Activated CD4-positive, alpha-beta memory T cell treated with anti-CD3 and anti-CD28 coated beads, Interleukin-2, amount 10 ng/mL, durations not matched to agents 7 days and 5 days (primary cell): ENCODE measurements at places on chromosomes 2 and 18.

GRCh38 chr18:27206411-27206810 is 21.3 kb upstream of the CHST9 start:
- no peak for DNase-seq

DNA sequence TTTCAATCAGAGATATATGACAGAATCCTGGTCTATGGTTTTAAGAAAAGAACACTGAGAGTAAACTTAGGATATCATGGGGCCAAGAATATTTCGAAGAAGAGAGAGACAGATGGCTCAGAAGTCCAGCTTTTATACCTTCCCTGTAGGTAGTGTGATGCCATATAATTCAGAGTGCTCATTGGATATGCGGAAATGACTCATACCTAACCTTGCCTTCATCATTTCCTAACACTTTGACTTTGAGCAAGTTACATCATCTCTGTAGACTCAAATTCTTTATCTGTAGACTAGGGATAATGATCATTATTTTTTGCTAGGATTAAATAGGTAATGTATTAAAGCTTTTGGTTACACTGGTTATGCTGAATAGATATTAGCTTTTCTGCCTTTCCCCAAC is 461.6 kb upstream of the CNTNAP5 start:
- DNase-seq, result no peak

GRCh38 chr2:163828771-163829170 is 93.0 kb upstream of the FIGN start:
- no peak for DNase-seq

DNA sequence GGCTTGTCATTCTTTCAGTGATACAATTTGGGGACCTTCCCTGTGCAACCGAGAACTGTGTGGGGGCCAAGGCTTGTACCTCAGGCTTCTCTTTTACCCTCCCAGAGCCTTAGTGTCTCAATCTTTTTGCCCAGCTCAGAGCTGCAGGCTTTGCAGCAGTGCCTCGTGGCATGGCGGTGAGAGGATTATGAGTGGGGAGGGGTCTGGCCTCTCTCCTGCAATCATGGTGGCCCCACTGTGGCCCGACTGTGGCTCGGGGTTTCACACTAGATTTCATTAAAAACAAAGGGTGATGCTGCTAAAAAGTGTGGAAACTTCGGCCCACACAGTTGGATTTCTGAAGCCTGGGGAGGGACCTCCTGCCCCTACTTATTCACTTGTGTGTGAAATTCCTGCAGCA is 75.5 kb downstream of the CAPN13 start:
- no peak for DNase-seq

DNA sequence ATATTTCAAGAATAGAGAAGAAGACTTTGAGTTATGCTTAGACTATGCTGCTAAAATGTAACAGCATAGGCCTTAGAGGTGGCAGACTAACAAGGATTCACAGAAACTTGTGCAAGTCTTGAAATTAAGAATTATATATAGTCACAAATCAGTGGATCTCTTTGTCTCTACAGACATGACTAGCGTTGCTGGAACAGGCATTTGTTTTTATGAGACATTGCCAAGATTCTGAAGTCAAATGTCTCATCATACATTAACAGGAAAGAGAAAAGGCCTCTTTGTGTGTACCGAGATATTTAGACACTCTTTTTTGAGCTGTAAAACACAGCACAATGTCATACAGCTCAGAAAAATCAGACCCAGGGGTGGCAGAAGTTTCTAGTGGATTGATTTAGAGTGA is 207.1 kb downstream of the TMX3 start:
- DNase-seq, result no peak

- no peak for DNase-seq
These were observed 146.5 kb downstream of the NCKAP5 start for GRCh38 chr2:133421516-133422324.

GRCh38 chr2:195451160-195451559 is 205.9 kb upstream of the SLC39A10 start:
- no peak for DNase-seq

- DNase-seq, result no peak
These were observed 866 bp downstream of the CWC22 start for GRCh38 chr2:180006231-180006630.

GRCh38 chr2:123095219-123095835 is 929.8 kb upstream of the CNTNAP5 start:
- DNase-seq, result no peak

GRCh38 chr2:172465417-172466334 is 38.3 kb downstream of the ITGA6 start:
- peak; percentile 78 for DNase-seq

DNA sequence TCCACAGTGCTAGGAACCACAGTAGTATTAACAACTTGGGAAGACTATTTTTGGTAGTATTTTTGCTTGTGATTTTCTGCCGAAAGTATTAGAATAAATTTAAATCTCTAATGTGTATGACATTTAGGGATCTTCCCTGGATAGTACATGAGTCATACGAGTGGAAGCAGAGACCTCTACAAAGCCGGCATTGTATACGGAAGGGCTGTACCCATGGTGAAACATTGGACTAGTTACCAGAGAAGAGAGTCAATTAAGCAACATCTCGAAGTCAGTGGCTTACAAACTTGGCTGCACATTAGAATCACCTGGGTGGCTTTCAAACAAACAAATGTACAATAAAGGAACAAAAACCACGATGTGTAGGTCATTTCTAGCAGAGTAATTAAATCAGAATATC is 1131.7 kb upstream of the LRRTM1 start:
- no peak for DNase-seq

- DNase-seq, result no peak
These were observed 32.6 kb downstream of the CNGA3 start for GRCh38 chr2:98378901-98379300.

DNA sequence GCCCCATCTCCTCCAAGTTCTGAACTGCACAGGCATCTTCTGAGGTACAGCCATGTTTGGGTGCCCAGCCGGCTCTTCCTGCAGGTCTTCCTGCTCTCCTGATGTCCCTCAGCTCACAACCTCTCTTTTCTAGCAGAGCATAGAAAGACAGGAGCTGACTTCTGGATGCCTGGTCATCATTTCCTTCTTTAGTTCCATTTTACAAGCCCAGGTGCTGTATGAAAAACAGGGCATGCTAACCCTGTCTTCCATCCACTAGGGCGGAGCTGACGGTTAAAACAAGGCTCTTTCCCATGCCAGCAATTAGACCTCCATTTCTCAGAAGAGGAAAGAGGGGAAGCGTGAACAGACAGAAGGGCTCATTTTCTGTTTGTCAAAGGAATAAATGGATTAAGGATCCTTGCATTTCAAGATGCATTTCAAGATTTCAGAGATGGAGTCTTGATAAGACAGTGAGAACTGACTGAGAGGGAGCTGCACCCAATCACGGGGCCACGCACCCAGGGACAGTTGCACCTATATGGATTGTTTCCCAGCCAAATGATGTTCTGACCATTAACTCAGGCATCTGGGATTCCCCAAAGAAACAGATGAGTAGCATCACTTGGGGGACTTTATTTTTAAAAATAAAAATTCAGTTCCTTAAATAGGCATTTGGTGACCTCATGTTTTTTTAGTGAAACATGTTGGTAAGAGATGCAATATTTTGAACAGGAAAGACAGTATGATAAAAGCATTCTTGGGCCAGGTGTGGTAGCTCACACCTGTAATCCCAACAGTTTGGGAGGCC is 45.8 kb upstream of the EML6 start:
- DNase-seq, result no peak

- no peak for DNase-seq
These were observed 89.7 kb downstream of the FARSB start for GRCh38 chr2:222566229-222566628.

DNA sequence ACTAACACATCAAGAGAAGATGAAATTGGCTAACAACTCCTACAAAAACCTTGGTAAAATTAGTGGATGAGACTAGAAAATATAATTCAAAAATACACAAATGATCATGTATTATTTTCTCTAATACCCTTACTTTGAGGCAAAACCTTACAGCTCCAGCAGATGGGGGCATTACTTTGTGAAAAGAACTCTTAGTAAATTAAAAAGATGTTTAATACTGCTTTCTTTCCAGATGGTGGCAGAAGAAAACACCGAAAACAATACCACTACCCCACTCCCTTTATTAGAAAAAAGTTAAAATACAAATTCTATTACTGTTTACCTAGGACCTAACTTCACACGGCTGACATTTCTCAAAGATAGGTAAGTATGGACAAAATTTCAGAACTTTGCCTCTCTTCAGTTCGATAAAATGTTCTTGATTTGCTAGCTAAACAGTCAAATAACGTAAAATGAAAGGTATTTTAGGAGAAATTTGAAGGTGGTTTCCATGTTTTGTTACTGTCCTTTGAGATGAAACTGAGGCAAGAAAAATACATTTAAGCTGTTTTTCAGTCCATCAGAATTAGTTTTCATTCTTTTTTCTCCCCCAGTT is 30.6 kb downstream of the ORC4 start:
- DNase-seq, result no peak

- DNase-seq, result no peak
These were observed 154.5 kb downstream of the AGPS start for GRCh38 chr2:177547122-177547521.

DNA sequence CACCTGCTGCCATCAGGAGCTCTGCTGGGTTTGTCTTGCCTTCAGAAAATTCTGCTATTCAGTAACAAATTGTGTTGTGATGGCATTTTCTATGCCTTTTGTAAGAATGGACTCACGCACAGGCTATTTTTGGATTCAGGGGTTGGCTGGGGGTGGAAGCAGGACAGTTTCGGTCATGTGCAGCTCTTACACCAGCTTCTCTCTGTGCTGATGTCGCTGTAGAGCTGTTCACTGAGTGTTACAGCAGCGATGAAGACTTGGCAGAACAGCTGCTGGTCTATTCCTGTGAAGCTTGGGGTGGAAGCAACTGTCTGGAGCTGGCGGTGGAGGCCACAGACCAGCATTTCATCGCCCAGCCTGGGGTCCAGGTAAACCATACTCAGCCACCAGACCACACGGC is 49.2 kb downstream of the TRPM8 start:
- DNase-seq, result no peak

GRCh38 chr2:216693414-216694080 is 1.8 kb downstream of the IGFBP5 start:
- no peak for DNase-seq

DNA sequence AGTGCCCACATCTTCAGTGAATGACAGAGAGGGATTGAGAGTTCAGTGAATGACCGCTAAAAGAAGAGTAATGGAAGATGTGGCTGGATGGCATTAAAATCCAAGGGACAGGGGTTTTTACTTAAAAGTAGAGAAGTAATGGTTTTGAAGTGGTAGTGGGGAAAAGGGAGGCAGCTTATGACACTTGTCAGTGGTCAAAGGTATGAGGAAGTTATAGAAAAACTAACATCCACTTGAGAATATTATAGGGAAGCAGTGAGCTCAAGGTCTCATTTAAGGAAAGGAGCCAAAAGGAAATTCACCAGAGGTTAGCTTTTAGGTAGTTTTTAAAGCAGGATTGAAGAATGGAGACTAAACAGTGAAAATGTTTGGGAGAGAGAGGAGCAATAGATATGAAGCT is 24.3 kb downstream of the CDK15 start:
- no peak for DNase-seq

- DNase-seq, result no peak
These were observed 559.7 kb downstream of the ZEB2 start for GRCh38 chr2:143960177-143960576.

- no peak for DNase-seq
These were observed 245.3 kb downstream of the XIRP2 start for GRCh38 chr2:167133614-167134013.

- DNase-seq, result no peak
These were observed 14.8 kb downstream of the COL5A2 start for GRCh38 chr2:189164746-189165145.

DNA sequence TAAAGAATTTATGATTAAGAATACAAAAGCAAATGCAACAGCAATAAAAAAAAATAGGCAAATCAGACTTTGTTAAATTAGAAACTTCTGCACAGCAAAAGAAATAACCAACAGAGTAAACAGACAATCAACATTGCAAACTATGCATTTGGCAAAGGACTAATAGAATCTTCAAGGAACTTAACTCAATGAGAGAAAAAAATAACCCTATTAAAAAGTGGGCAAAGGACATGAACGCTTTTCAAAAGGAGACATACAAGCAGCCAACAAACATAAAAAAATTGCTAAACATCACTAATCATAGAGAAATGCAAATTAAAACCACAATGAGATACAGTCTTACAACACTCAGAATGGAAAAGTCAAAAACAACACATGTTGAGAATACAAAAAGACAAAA is 166.0 kb upstream of the DSEL start:
- no peak for DNase-seq

DNA sequence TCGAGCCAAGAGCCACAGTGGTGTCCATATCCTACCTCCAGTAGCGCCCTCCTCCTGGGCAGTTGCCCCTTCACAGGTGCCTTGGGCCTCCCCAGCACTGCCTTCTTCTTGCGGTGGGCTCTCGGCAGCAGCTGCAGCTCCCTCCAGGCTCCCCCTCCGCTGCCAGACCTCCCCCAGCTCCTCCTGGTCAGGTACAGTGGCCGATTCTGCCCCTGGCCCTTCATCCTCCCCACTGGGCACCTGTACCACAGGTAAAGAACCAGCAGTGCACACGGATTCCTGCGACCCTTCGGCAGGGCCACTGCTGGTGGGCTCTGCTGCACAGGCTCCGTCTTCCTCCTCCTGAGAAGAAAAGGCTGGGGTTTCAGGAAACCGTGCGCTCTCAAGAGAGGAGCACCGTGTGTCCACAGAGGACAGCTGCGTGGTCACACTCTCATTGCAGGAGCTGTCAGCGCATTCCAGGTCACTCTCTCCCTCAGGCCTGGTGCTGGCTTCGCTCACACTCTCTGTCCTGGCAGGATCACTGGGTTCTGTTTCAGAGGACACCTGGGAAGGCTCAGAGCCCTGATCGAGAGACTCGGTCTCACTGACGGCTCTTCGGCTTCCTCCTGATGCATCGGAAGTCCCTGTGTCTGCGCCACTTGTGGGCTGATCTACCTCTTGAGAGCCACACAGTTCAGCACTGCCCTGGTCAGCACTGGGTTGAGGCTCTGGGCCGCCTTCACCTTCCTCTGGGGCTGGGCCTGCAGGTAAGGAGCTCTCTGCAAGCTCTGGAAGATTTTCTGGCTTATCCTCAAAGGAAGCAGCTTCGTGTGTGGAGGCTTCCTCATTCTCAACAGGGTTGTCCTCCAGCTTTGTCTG is 147.4 kb upstream of the STK17B start:
- no peak for DNase-seq

DNA sequence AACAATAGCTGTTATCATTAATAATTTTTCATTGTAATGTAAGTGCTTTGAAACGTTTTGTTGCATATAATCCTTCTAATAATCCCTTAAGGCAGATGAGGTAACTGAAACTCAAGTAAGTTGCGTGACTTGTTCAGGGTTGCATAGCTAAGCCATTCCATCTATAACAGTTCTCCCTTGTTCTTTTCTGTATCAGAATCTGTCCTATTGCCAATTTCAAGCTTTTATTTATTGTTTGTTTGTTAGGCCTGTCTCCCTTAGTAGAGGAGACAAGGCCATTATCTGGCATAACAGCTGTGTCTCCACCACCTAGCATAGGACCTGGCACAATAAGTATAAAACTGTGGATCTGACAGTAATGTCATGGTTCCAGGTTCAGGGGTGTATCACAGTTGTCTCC is 19.4 kb downstream of the BABAM2 start:
- no peak for DNase-seq
